ENCODE measurements at places on chromosomes 13 and 19. TPM values are rescaled to one million over a fixed set of nuclear protein-coding genes. Genes with fewer than 3 reads are reported as not detected.

- DNase-seq = no peak
These were observed 4.7 kb downstream of the AKAP8 start for GRCh38 chr19:15374796-15375440.

DNA sequence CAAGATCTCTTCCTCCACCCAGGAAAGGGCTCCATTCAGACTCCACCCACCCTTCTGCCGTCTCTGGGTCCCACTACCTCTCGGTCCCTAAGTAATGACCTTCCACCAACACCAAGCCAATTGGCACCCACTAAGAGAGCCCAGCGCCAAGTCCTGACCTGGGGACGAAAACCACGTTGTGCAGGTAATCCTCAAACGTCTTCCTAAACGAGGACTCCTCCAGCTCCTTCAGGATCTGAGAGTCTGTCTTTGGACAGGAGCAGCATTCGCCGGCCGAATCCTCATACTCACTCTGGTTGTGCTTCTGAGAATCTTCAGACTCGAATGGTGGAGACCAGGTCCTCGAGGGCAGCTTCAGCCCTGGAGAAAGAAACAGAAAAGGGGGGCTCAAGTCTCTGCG, 83.1 kb downstream of the ZNF557 start:
- no peak for DNase-seq

Gene FXYD3
- 38.9 TPM for total RNA-seq

Gene WASF3
- not detected for total RNA-seq

Gene CRX
- total RNA-seq = not detected

Gene RAB20
- 145 TPM for total RNA-seq

All from HT-29 (cell line).